Dermis microvascular lymphatic vessel endothelial cell (primary cell): ENCODE measurements at places on chromosomes 4 and X.

DNA sequence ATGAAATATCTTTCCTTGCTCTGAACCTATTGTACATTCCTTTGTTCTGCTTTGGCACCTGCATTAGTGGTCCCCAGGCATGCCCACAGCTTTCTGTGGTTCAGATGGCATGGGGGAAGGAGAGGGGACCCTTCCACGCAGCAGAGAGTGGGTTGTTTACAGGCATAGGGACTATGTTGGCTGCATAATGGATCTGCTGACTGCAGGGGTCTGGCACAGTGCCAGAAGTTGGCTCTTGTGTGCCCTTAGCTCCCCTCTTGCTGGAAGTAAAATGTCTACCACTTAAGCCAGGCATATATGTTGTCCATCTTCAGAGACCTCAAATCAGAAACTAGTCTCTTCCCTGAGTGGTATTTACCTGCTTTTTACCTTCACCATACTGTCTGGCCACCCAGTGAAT lies 651.9 kb upstream of the PCDH7 start:
- no peak for DNase-seq

DNA sequence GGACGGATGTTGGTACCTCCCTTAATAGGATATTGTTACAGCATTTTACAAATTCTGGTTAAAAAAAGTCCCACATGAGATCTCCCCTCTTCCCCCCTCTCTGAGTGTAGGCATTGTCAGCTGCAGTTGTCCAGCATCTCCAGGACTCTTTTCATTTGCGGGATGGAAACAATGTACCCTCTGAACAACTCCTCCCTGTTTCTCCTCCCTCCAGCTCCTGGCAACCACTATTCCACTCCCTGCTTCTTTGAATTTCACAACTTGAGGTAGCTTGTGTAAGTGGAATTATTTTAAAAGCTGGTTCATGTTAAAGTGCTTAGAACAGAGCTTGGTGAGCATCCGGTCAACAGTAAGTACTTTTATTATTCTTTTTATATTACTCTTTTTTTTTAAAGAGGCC lies 69.8 kb downstream of the TBL1X start:
- DNase-seq = peak; percentile 5

GRCh38 chrX:39442332-39442731 lies 641.1 kb downstream of the MID1IP1 start:
- DNase-seq = no peak

- no peak for DNase-seq
Measured at GRCh38 chr4:113080050-113080449, 30.6 kb downstream of the ANK2 start.

DNA sequence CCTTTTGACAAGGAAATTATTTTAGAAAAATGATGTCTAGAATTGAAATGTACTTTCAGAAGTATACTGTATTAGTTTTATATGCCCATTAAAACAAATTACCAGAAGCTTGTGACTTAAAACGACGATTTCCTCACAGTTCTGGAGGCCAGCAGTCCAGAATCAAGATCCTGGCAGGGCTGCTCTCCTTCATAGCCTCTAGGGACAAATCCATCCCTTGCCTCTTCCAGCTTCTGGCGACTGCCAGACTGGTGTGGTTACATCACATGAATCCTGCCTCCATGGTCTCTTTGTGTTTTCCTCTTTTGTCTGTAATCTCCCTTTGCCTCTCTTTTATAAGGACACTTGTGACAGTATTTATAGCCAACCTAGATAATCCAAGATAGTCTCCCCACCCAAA lies 97.1 kb downstream of the IQCM start:
- no peak for DNase-seq

GRCh38 chrX:153580700-153581386 lies 18.1 kb downstream of the CCNQ start:
- DNase-seq = peak; percentile 10

DNA sequence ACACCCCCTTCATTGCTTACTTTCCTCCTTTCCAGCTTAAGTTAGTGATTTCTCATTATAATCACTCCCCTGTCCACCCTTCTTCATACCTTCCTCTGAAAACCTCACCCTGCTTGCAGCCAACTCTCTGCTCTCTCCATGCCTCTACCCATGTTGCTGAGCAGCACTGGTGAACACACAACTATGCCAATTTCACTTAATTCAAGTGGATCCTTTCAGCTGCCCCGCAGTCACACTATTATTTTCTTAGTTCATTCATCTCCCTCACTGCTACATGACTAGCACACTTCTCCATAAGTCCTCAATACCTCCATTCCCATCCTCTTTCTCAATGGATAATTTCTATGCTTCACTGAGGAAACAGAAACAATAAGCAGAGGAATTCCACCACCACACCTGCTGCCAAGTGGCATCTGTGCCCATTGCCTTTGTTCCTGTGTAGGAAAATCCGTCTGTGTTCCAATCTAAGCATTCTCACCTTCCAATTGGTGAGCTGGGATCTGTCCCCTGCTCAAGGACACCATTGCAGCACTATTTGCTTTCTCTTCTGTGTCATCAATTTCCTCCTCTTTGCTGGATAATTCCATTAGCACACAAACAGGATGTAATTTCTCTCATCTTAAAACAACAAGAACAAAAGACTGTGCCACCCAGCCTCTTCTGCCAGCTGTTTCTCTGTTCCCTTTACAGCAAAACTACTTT lies 25.2 kb upstream of the PRSS48 start:
- DNase-seq = peak; percentile 81

GRCh38 chr4:4392501-4393183 lies 5.7 kb downstream of the NSG1 start:
- no peak for DNase-seq

DNA sequence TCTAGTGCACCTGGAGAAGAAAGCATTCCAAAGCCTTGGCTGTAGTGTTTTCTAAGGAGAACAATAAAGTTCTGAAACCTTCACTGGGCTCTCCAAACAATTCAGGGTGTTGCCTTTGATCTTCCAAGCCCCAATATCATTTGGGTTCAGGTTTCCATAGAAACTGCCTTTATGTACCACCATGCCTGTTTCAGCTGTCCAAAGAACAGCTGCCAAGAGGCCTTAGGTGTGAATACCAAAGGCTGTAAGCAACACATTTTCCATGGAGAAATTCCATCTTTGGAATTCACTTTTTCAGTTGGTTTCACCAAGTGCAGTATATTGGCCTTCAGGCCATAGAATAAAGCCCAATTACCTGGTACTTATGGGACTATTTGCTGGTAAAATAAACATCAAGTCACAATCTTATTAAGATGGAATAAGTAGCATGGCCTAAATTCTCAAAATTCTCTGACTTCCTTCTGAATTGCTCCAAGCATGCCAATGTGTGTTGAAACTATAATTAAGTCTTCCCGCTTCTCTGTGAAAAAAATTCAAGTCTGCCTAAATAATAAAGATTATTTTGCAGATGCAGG lies 61.9 kb downstream of the COX18 start:
- no peak for DNase-seq

GRCh38 chr4:24213961-24214360 lies 324.1 kb upstream of the PPARGC1A start:
- DNase-seq = no peak

DNA sequence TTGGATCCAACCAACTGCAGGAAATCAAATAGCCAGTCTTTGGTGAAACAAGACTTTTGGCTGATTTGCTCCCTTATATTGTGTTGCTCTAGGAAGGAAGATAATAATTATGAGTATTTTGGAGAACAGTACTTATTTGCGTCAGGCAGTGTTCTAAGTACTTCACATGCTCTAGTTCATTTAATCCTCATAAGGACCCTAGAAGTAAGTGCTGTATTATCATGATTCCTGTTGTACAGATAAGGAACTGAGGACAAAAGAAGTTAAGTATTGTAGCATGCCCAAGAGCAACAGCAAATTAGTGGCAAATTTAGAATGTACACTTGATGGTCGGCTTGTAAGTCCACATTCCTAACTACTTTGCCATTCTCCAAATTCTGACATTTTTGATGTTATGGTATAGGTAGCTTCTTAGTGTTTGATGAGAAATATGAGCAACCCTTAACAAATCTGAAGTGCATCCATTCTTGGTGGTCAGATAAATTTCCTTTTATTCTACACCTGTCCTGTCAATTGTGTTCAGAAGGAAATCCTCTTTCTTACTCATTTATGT lies 72.0 kb downstream of the SPRY1 start:
- DNase-seq = no peak

DNA sequence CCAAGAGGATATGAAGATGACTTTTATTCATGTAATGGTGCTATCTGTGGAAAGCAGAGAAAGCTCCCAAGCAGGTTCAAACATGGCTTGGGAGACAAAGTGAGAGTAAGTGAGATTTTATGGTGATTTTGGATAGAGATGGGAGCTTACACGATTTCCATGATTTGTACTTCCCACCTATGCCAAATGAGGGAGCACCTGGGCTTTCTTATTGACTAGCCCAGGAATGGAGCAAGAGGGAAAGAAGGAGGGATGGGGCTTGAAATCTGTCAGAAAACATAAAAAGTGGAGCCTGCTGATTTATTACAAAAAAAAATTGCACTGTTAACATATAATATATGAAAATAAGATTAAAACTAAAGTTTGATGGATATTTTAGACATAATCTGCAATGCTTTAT lies 703.5 kb upstream of the PABPC4L start:
- no peak for DNase-seq

- DNase-seq = no peak
Measured at GRCh38 chrX:20254712-20255299, 11.9 kb downstream of the RPS6KA3 start.

DNA sequence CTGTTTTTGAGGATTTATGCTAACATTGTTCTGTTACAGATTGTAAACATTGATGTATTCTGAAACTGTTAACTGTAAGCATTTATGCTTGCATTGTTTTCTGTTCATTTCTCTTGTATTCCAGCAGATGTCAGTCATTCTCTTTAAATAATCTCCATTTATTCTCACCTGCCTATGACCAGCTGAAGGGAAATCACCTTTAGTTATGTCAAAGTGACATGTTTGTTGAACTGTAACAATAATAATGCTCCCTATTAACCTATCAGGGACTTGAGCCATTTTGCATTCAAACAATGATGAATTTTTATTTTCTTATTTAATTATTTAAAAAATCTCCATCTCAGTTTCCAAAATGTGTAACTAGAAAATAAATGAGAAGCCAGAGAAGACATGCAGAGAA lies 58.0 kb downstream of the SPCS3 start:
- peak; percentile 50 for DNase-seq

GRCh38 chr4:114926583-114926982 lies 186.8 kb downstream of the NDST4 start:
- DNase-seq = no peak

- DNase-seq = no peak
Measured at GRCh38 chrX:72123471-72124185, 8.1 kb downstream of the RTL5 start.

GRCh38 chr4:98996056-98996764 lies 689 bp downstream of the METAP1 start:
- no peak for DNase-seq

GRCh38 chr4:8608714-8609391 lies 16.3 kb downstream of the CPZ start:
- no peak for DNase-seq

GRCh38 chrX:117985241-117985640 lies 131.4 kb downstream of the KLHL13 start:
- no peak for DNase-seq

DNA sequence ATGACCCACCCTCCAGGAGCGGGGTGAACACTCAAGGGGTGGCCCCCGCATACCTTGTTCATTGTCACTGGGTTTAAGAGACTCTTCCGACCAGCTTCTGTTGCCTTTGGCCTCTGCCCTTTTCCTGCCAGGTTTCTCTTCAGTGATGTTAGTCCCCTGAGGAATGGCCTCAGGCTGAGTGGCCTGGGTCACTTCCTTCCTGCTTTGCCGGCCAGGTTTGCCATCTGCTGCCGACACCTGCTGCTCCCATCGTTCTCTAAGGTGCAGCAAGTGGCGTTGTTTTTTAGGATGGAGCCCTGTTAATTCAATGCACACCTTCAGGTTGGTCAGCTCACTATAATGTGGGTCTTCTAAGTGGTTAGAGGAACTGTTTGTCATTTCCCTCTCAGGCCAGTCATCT lies 34.2 kb downstream of the BCOR start:
- DNase-seq = no peak

- DNase-seq = no peak
Measured at GRCh38 chr4:54487491-54487890, 170.3 kb upstream of the KIT start.

DNA sequence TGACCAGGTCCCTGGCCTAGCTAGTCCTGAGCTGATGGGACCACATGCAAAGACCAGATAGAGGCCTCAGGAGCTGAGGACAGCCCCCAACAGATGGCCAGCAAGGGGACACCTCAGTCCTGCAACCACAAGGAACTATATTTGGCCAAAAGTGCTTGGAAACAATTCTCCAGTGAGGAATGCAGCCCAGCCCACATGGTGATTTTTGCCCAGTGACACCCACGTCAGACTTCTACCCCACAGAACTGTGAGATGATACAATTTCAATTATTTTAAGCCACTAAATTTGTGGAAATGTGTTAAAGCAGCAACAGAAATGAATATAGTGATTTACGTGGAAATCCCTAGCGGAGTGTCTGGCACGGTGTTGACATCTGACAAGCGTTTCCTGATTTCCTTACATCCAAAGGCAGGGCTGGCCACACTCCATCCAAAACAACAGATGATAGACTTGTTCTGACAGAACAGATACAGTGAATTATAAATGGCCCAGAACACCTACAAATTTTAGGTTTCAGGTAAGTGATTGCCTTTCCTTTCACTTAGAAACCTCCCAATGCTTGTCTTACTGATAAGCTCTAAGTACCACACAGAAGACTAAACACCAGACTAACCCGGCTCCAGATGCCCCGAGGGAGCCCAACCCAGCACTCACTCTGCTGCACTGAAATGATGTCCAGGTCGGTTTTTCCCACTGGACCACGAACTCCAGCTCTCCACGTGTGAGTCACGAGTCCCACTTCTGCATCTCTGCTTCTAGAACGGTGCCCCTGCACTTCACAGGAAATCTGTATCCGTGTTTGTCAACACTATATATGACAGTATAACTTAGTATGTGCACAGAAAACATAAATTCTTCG lies 5.8 kb downstream of the AFAP1 start:
- peak; percentile 73 for DNase-seq

GRCh38 chr4:187504974-187505797 lies 490.4 kb upstream of the ZFP42 start:
- no peak for DNase-seq

- no peak for DNase-seq
Measured at GRCh38 chr4:140799686-140800225, 43.6 kb upstream of the TBC1D9 start.
